ENCODE measurements at places on chromosomes 11 and 22.

GRCh38 chr11:100687630-100688395 lies 725 bp downstream of the ARHGAP42 start:
- DNase-seq = peak; percentile 35

- DNase-seq = no peak
These were observed 5.4 kb downstream of the HYOU1 start for GRCh38 chr11:119051440-119052162.

GRCh38 chr11:116742104-116742503 lies 30.7 kb downstream of the BUD13 start:
- no peak for DNase-seq

DNA sequence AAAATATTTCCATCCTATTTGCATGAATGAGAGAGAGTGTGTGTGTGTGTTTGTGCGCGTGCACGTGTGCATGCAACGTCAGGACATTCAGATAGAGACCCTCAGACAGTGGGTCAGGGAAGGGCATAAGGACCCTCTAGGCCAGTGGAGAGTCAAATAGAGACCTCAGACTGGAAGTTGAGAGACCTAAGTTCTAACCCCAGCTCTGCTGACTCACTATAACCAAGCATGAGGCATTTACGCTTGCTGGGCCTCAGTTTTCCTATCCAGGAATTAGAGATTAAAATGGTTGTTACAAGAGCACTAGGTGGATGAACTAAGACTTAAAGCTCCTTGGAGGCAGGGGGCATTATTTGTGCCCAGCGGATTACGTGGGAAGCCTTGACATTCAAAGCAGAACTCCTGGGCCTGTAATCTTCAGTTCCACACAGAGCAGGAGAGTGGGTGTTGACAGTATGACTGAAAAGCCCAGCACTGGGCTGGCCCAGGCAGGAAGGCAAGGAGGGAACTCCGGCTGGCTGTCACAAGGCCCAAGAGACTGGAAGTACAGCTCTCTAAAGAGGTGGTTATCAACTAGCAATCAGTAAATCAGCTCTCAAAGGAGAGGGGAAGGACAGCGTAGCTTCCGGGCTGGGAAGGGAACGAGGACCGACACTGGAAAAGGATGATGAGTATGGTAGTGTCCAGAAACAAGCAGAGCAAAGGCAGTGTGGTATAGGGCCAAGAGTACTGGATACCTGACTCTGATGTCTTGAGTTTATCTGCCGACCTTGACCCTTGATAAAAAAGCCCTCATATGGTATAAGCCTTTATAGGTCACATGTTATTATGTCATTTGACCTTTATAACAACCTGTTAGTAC lies 9.2 kb downstream of the RHOG start:
- DNase-seq = no peak

DNA sequence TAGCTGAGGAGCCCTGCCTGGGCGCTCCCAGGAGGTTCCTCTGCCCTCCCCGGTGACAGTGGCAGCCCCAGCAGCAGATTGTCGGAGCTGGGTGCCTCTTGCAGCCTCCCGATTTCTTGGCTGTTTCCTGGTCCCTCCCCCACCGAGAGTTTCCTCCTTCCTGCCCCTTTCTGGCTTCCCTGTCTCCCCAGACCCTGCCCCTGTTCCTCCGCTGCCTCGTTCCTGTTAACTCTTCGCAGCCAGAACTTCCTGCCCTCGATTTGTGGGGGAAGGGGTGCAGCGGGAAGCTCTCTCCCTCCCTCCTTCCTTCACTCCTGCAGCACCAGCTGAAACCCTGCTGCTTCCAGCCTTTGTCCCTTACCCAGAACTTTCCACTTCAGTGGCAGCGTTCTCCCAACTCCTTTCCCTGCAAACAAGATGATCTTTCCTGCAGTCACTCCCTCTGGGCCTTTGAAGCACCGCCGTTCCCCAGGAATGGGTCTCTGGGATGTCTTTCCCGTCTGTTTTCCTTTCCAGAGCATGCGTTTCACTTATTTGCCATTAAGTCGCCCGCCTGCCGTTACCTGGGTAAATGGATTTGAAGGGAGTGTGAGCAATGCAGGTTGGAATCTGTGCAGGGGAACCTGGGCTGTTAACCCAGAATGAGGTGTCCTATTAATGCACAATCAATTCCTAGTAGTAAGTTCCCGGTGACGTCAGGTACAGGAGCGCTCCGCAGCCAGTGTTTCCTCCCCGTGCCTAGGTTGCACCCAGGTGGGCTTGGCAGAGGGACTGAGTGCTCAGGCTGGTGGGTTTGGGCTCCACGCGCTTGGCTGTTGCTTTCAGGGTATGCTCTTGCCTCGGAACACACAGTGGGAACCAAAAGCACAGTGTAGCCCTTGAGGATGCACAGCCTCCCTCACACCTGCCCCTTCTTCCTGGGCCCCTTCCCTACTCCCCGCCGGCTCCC lies 4.3 kb downstream of the GRK2 start:
- DNase-seq = no peak

GRCh38 chr22:23903328-23903971 lies 9.3 kb downstream of the MIF start:
- DNase-seq = no peak

- DNase-seq = no peak
These were observed 111.3 kb downstream of the WNT7B start for GRCh38 chr22:45865561-45866125.

GRCh38 chr22:49208768-49209252 lies 618.9 kb downstream of the BRD1 start:
- DNase-seq = no peak

DNA sequence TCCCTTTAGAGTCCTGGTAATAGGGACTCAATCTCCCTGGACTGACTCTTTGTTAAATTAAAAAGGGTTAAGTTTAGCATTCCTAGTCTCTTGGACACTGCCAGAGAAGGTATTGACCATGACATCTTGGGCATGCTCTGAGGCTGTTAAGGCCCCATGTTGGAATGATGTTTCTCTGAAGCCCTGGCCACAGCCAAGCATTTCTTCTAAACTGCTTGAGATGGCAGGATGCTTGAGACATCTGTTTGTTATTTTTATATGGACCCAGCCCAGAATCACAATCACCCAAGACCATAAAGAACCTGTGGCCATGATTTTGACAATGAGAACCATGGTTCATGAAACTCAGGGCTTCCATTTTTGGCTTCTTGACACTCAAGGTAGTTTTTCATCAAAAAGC lies 5.5 kb upstream of the ANKK1 start:
- DNase-seq = no peak

- no peak for DNase-seq
These were observed 30.8 kb upstream of the EXPH5 start for GRCh38 chr11:108624196-108624925.

DNA sequence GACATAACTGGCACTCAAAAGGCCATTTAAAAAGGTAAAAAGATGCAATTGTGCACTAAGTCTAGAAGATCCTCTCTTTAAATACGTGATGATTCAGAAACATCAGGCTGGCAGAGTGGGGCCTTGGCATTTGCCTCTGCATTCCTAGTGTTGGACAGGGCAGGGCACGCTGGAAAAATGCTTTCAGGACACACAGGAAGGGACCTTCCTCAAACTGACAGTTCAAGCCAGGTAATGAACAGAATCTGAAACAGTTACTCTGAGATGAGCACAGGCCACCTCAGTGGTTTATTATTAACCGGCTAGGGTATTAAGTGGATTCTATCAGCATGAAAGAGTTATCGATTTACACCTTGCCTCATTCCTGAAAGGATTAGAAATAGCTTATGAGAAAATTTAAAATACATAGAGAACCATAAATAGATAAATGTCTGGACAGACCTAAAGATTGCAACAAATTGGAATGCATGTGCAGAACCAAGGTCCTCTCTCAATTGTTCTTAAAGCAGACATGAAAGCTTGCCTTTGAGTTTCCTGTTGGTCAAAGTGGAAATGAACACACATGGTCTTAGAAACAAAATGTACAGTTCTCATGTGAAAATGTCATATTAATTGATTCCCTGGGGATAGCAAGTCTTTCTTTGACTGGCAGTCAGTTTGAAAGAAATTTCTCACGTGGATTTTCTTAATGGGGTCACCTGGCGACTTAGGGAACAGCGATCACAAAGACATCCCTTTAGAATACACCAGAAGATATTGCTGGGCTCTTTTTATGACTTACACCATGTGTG lies 21.5 kb upstream of the CSNK2A3 start:
- DNase-seq = no peak

GRCh38 chr11:110654456-110654855 lies 57.8 kb downstream of the ARHGAP20 start:
- DNase-seq = no peak

GRCh38 chr11:73288873-73289707 lies 17.0 kb downstream of the P2RY6 start:
- DNase-seq = no peak

DNA sequence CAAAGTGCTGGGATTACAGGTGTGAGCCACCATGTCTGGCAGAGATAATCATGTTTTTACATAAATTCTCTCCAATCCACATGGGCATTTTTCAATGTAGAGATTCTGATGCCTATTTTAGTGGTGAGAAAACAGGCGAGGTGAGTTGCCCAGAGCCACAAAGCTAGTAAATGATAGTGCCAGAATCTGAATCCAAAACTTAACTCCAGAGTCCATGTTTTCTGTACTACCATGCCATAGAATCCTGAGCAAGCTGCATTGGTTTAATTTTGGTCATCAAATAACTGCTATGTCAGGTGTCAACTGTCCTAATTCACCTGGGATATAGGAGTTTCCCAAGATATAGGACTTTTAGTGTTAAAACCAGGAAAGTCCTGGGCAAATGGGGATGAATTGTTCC lies 13.6 kb downstream of the NEFH start:
- DNase-seq = no peak

GRCh38 chr22:29883045-29883774 lies at the start of gene MTMR3:
TSS of gene MTMR3 (plus strand) at chr22:29883174. CDS start at chr22:29971060, 87,886 bp downstream.
- DNase-seq = peak; percentile 72

DNA sequence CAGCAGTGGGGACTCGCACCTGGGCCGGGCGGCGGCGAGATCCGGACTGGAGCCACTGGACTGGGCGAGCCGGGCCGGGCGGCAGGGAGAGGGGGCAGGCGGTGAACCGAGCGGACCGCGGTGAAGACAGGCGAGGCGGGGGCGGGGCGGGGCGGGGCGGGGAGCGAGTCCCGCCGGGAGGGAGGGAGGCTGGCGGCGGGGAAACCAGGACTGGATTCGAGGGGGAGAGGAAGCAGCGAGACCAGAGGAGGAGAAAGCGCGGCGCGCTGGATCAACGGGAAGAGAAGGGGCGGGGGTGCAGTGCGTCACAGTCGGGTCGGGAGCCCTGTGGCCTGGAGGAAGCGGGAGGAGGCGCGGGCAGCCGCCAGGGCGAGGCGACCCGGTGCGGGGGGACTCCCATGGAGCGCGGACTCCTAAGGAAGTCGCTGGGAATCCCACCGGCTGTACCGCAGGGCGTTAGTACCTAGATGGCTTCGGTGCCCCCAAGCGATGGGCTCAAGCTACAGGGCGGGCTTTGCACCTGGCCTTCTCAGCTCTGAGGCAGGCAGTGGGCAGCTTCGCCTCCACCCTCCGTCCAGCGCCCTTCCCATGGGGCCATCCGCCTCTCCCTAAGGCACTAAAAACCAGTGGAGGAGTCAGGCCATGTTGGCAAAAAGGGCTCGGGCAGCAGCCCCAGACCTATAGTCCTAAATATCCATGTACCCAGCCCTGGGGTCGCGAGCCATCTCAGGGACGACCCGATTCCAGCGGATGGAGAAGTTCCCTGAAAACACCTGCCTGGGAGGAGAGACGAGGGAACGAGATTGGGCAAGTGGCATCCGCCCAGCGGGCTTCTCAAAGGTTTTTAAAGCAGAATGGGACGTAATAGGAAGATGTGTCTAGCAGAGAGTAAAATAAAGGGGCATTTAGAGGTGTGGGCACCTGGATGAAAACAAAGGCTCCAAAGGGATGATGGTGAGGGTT lies at the start of gene TMEM121B:
TSS of gene TMEM121B (minus strand) at position 128 of the 963 bp plus-strand sequence. CDS start 233 bp downstream, outside the sequence.
- DNase-seq = no peak

- DNase-seq = no peak
These were observed 12.3 kb upstream of the ARAP1 start for GRCh38 chr11:72764503-72764902.

DNA sequence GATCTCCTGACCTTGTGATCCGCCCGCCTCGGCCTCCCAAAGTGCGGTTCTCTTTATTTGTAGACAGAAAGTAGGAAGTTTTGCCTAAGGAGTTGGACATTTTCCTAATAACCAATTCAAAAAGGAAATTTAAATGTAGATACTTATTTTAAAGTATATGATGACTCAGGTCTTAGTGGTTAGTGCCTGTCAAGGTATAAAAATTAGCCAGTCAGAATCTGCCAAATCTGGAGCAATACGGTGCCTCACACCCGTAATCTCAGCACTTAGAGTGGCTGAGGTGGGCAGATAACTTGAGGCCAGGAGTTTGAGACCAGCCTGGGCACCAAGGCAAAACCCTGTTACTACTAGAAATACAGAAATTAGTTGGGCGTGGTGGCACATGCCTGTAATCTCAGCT lies 86.7 kb upstream of the RASSF10 start:
- DNase-seq = no peak

DNA sequence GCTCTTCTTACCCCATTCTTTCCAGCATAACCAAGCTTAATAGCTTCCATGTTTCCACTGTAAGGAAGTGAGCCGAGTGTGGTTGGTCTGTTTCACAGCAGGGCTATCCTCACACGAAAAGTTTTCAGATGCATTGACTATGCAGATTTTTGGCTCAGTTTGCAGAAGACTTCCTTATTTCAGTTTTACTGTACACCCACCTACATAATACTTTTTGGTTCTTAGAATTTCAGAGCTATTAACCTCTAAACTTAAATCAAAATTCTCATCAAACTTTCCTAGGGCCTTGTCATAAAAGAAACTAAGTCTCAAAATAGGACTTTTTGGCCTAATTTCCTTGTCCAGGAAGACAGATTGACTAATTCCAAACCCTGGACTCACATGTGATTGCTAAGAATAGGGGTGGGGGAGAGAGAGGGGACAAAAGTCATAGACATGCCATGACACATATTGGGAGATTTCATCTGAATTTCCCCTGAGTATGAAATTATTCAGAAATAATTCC lies 7.3 kb upstream of the EHF start:
- no peak for DNase-seq

- DNase-seq = no peak
These were observed 1150.6 kb downstream of the DLG2 start for GRCh38 chr11:84476581-84476980.

Data from NCI-H1048 (cell line).